Head of caudate nucleus (tissue), 42 donors: ENCODE measurements at places on chromosomes 6 and 20.

- no peak for DNase-seq
These were observed 100.5 kb upstream of the SASH1 start for GRCh38 chr6:148242180-148242579.

GRCh38 chr6:43744931-43745727 is 24.9 kb upstream of the VEGFA start:
- no peak for DNase-seq

DNA sequence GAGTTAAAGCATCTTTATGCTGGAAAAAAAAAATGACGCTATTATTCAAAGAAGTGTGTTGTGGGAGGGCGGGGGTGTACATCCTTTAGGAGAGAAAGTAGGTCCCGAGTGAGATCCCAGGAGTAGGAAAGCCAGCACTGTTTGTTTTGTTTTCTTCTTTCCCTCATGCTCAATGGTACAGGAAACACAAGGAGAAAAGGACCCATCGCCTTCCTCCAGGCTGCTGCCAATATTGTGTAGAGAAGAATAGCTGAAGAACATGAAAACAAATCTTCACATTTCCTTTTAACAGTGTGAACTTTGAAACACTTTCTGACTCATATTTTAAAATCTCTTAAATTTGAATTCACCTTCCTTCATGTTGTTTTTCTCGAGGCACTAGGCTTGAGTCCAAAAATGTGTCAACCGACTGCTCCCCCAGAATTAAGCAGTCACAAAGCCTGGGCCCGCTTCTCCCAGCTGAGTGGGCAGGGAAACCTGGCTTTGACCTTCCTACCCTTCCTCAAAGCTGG is 22.3 kb downstream of the PPP1R16B start:
- no peak for DNase-seq

DNA sequence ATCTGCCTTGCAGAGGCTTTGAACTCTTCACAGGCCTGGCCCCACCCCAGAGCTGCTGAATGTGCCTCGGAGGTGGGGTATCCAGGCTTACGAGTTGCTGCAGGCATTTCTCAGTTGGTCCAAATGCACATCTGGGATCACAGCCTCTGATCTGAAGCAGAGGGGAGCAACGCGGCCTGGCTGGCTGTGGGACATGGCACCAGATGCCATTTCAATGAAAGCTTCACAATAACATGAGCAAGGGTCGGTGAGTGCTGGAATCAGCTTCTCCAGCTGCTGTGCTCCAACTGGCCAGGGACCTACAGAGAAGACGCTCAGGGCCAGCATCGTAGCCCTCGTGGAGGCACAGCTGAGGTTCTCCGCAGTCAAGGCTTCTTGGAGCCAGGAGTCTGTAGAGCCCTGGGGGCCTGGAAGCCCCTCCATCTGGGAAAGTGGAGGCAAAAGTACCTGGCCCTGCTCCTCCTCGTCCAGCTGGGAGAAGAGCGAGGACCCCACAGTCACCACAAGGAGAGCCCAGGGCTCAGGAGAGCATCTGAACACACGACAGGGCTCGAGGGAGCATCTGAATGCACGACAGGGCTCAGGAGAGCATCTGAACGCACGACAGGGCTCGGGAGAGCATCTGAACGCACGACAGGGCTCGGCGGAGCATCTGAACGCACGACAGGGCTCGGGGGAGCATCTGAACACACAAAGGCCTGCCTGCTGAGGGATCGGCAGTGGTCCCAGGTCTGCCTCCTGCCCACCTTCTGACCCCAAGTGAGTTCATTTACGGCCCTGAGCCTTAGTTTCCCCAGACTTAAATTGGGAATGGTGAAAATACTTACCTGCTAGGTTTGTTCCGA is 165.2 kb downstream of the DLL1 start:
- peak; percentile 2 for DNase-seq

DNA sequence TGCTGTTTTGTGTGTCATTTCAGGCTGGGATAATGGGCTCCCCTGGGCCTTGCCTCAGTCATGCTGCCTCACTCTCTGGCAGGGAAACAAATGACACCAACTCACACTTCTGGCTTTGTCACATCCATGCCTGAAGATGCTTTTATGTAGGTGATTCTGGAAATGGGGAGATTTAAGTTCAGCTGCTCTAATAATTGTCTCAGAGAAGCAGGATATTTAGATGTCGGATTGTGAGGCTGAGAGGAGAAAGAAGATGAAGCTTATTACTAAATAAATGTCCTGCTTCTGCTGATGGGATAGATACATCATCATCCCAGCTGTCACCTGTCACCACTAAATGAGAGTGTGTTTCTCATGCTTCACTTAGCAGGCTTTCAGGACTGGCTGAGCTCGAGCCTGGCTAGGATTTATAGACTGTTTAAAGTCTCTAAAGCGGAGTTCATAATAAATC is 480.2 kb upstream of the SPTLC3 start:
- no peak for DNase-seq

DNA sequence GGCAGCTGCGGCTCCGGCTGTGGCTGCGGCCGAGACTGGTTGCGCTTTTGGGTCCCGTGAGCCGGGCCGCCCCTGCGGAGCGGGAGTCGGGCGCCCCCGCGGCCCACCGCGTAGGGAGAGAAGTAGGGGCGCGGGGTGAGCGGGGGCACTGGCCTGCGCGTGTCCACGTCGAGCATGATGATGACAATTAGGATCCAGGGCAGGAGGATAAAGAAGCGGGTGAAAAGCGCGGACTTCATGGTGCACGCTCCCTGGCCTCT is 739 bp downstream of the B3GAT2 start:
- no peak for DNase-seq

DNA sequence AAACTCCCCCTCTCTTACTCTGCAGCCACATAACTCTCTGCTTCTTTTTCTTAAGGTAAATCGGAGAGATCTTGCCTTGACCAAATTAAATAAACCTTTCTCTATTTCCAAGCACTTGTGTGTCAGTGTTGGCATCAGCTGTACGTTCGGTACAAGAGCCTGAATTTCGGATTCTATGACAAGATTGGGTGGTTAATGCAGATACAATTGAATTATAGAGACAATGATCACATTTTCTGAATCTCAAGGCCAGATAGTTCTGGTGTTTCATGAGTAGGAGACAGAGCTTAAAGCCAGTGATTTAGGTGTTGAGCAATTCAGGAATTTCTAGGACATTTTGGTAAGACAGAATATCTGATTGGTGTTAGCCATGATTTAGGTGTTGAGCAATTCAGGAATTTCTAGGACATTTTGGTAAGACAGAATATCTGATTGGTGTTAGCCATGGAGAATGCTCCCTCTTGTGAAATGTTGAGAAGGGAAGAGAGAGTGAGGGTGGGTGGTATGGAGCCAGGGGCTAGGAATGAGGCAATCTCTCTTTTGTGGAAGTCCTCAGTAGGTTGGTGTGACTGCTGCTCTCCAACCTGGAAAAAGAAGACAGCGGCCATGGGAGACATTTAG is 5.1 kb downstream of the SPINT3 start:
- DNase-seq: no peak

DNA sequence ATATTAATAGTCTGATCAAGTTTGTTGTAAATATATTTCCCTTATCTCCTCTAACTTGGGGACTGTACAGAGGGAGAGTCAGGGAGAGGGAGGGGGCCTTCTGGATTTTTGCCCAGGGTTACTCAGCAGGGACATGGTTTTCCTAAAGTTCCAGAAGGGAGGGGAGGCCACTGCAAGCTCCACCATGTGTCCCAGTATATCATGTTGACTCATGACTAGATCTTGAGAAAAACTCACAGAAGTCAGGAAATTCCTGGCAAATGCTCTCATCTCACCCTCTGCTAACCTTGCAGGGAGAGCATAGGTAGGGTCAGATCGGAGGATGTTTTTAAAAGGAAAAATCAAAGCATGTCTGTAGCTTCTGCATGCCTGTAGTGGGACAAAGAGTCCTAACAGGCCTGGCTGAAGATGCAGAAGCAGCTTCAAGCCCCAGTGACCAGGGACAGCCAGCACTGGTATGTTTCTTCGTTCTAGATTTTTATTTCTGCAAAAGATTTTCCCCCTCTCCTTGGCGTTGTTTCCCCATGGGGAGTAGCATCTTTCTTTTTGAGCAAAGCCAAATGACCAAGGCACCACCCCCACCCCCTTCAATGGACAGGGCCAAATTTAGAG is 272.9 kb upstream of the SUPT3H start:
- no peak for DNase-seq

- no peak for DNase-seq
These were observed 325.7 kb downstream of the TBC1D32 start for GRCh38 chr6:121008553-121008952.

DNA sequence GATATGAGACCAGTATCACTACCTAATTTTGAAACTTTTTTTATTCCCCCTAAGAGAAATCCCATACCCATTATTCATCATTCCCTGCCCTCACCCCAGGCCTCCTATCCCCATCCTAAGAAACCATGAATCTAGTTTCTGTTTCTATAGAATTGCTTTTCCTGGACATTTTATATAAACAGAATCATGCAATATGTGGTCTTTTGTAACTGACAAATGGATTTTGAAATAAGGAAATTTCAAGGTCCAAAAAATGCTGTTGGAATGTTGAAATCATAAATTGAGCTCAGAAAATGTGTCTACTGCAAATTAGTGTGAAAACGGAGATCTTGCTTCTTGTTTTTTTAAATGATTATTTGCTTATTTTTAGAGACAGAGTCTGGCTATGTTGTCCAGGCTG is 25.1 kb downstream of the RNF217 start:
- no peak for DNase-seq

DNA sequence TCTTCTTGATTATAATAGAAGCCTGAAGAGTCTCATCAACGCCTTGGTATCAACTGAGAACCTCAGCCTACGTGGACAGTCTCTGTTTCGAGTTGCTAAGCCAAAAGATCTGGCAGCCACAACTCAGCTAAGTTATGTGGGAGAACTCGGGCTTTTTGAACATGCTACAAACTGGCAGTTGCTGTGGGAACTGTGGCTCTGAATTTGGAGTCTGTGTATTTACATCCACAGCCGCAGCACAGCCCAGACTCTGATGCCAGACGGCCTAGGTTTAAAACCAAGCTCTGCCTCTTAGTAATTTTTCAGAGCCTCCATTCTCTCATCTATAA is 35.8 kb downstream of the RIPOR2 start:
- no peak for DNase-seq

- DNase-seq: no peak
These were observed 212.1 kb downstream of the WDR27 start for GRCh38 chr6:169489563-169490245.

DNA sequence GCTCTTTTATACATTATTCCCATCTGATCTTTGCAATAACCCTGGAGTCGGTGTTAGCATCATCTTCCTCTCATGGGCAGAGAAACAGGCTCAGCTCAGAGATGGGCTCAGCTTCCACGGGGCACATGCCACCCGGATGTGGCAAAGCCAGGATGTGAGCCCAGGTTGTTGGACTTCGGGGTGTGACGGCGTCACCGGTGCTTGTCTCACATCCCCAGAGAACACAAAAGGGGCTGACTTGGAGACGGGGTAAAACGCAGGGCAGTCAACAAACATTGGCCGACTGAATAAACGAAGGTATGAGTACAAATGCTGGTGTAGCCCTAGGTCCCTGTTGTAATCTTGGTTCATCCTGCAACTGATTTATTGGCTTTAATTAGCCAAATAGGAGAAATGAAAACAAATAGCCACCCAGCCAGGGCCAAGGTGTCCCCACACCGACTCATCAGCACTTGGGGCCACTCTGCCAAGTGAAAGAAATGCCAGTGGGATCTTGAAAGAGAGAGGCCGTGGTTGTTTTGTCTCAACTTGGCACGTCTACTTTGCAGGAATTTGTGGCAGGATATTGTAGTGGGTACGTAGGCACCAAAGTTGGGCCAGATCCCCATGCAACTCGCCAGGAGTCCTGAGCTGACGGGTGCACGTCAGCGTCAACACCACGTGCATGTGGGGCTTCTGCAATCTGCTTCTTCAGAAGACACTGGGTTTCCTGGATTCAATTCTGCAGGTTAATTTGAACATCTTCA is 42.8 kb downstream of the APCDD1L start:
- DNase-seq: no peak

DNA sequence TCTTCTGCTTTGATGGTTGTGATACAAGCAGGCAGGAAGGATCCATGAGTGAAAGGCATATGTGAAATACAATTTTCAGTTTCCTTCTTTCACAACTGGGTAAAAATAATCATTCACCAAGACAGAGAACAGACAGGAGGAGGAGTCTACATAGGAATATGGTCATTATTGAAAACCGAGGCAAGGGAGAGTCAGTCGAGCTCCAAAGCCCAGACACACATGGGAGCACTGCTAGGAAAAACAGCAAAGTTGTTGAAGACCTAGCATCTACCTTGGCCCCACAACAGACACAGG is 260.6 kb downstream of the ERMARD start:
- DNase-seq: no peak

- DNase-seq: no peak
These were observed 24.1 kb downstream of the HLA-E start for GRCh38 chr6:30513451-30513850.

DNA sequence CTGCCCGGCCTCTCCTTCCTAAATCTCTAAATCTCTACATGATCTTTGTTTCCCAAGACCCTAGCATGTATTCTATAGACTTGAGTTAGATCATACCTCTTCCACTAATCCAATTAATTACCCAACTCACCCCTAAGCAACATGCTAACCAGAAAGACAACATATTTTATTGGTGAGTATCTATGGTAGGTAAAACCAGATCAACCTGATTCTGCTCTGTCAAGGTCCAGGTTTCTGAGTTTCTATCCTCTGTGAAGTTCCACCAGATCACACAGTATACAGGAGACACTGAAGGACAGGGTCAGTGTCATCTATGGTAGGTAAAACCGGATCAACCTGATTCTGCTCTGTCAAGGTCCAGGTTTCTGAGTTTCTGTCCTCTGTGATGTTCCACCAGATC is 363.2 kb upstream of the MARCKS start:
- DNase-seq: no peak

DNA sequence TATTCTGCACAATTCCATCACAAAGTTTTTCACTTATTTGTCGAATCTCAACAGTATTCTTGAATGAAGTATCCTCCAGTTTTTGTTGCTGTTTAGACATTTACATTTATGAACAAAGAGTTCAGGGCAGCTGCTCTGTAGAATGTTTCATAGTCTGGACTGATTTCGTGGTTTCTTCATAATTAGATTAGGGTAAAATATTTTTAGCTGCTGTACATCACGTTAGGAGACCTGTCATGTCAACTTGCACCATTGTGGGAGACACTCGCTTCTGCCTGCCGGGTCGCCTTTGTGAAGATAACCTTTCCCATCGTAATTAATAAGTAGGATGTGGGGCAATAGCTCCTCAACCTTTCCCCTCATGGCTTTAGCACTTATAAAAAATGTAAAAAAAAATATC is 27.5 kb upstream of the RPS6KA2 start:
- no peak for DNase-seq

DNA sequence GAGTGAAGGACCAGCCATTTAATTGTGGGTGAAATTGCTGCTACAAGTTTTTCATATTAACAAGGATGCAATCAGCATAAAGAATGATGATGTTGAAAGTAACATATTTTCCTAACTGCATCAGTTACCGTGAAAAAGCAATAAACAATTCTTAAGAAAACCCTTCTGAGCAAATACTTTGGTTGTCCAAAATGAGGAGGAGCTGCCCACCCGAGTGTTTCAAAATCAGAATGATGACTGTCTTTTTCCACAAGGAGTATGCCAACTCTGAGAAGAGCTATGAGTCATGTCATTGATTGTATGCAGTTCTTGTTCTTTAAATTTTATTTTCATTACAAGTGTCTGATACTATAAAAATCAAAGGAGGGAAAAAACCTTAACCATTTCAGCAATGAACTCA is 470.5 kb downstream of the COL12A1 start:
- no peak for DNase-seq
